ENCODE measurements at places on chromosomes 7 and 10.

DNA sequence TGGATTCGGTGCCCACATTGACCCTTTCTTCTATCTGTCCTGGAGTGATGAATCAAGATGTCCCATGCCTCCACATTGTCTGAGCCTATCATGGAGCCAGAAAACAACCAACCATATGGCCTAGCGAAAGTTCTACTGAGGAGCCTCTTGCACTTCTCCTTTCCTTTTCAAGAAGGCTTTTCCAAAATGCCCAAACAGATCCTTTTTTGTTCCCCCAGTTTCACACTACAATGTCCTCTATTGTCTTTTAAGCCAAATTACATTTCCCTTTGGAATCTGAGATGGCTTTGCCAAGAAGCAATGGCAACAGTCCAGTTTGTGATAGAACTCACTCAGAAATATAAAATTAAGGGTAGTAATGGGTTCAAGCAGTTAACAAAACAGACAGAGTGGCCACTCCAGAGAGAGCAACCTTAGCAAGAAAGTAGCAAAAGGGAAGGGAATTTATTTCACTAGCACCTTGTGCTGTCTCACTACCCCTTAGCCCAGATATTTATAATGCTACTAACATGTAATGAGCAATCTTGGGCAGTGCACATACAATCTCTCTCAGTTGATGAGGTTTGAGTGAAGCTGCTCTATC is 194.6 kb upstream of the PDE1C start:
- no peak for DNase-seq

DNA sequence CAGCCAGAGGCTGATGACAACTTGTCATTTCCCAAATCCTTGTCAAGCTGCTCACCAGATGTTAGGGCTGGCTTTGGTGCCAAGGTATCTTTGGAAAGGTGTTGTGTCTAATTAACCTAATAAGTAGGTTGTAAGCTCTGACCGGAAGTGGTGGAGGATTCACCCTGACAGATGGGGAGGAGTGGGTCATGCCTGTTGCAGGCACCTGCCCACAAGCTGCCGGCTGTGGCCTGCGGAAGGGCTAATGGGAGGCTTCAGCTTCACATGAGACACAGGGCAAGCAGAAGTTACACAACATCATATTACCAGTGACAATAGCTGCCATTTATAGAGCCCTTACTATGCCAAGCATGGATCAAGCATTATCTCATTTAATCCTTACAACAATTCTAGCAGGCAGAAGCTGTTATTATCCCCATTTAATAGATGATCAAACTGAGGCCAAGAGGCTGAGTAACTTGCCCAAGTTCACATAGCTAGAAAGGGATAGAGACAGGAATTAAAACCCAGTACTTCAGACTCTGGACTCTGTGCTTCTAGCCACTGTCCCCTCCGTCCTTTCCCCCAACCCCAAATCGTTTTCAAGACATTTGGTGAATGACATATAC is 63.1 kb upstream of the DUSP5 start:
- DNase-seq = no peak

DNA sequence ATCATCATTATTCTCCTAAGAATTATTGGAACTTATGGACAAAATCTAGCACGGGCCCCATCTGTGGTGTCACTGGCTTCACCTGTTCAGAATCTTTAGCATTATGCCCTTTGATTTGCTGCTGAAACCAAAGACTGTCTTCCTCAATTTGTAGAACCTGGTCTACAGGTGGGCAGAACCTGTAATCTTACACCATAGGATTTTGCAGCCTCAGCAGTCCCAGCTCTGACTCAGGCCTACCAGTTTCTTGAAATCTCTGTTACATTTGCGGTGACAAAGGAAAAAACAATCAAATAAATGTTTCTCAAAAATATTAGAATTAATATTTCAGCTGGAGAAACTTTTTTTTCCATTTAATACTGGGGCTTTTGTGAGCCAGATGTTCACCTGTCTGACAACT is 86.1 kb downstream of the EPDR1 start:
- DNase-seq = no peak

- DNase-seq = no peak
These were observed 3.6 kb downstream of the HELLS start for GRCh38 chr10:94549221-94549620.

- DNase-seq = peak; percentile 57
These were observed at the start of gene HTR7 for GRCh38 chr10:90857635-90858460. TSS of gene HTR7 (minus strand) at chr10:90858039. CDS start at chr10:90857671, 368 bp downstream.

- no peak for DNase-seq
These were observed 17.6 kb upstream of the MCM10 start for GRCh38 chr10:13143766-13144165.

DNA sequence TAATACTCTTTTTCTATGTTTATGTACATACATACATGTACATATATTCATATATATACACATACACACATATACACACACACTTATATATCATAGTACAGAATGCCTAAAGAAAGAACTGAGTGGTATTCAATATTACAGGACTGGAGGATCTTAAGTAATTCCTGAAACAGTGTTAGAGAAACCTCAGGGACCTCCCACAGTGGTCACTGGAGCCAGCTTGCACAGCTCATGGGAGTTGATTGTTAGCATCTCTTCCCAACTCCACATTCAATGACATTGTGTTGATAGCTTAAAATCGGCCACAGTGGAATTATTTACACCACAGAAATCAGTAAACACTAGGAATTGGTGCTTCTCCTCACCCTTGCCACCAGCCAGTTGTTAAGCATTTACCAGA is 6.0 kb downstream of the LRRC17 start:
- DNase-seq = no peak

DNA sequence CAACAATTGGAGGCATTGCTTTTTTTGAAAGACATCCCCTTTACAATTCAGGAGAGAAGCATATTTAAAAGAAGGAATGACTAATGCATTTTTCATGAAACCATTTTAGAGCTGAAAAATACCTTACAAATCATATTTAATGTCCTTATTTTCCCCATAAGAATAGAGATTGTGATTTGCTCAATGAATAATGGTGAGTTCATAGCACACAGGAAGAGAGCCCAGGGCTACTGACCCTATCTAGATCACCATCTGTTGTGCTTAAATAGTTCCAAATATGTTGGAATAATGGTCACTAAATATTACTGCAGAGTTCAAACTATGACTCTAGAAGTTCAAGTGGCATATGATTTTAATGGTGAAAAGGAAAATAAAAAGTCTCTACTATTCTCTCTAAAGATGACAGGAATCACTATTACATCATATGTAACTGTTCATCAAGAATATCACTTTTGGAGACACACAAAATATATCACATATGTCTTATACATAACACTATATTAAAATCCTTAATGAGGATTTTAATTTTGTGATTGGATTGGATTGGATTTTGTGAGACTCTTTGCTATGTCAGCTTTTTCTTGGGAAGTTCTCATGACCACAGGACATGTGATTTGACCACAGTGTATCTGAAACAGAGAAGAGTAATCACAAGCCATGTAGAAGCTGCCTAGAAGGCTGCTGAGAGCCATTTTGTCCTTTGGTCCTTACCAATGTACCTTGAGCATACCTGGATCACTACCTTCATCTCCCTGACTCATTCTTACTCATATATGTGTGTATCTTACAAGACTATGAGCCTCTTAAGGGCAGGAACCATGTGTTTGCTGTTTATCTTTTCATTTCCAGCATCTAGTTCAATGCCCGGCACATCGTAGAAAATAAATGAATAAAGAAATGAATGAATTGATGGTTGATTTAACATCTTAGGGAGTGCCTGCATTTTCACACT is 26.4 kb downstream of the SLC16A9 start:
- no peak for DNase-seq

- no peak for DNase-seq
These were observed 25.9 kb upstream of the MAT1A start for GRCh38 chr10:80315391-80315790.

GRCh38 chr10:132533571-132534260 is 3.9 kb upstream of the INPP5A start:
- no peak for DNase-seq

DNA sequence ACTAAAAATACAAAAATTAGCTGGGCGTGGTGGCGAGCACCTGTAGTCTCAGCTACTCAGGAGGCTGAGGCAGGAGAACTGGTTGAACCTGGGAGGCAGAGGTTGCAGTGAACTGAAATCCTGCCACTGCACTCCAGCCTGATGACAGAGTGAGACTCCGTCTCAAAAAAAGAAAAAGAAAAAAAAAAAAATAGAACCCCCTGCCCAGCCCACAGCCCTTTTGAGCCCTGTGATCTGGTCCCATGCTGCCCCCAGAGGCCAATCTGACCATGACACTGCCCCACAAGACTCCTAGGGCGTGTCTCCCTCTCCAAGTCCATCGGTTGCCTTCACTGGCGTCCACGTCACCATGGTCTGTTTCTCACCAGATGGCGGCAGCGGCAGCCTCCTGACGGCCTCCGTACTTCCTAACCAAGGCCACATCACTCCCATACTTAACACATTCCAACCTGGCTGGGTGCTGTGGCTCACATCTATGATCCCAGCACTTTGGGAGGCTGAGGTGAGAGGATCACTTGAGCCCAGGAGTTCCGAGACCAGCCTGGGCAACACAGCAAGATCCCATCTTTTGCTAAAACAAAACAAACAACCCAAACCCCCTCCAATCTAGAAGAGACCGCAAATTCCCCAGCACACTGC is 18.0 kb downstream of the STX1A start:
- DNase-seq = peak; percentile 81

DNA sequence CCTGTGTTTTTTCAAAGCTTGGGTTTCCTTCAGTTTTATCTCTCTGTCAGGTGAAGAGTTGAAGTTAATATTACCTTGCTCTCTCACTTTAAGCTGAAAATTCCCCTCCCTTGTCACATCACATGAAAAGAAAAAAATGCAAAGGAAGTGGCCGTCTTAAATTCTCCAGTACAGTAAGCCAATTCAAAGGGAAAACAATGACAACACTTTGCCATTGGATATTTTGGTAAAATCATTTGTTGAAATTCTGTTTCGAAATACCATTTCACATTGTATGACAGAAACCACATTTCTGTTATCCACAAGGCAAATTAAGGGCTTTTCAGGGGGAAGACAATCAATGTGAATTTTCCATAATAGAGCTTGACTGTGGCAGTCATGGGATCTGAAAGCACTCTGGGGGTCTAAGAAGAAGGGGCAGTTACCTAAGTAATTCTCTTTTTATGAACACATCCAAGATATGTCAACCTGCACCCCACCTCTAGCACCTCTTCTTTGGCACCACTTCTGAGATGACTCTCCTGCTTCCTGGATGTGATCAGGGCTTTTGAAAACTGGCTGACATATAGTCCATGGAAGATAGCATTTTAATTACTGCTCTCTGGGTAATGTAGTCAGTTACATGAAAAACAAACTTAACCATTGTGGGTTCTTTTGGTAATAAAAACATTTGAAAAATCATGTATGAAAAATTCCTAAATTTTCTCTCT is 63.8 kb downstream of the ENTPD1 start:
- DNase-seq = no peak

GRCh38 chr10:68878496-68878895 is 22.6 kb upstream of the DDX50 start:
- no peak for DNase-seq

DNA sequence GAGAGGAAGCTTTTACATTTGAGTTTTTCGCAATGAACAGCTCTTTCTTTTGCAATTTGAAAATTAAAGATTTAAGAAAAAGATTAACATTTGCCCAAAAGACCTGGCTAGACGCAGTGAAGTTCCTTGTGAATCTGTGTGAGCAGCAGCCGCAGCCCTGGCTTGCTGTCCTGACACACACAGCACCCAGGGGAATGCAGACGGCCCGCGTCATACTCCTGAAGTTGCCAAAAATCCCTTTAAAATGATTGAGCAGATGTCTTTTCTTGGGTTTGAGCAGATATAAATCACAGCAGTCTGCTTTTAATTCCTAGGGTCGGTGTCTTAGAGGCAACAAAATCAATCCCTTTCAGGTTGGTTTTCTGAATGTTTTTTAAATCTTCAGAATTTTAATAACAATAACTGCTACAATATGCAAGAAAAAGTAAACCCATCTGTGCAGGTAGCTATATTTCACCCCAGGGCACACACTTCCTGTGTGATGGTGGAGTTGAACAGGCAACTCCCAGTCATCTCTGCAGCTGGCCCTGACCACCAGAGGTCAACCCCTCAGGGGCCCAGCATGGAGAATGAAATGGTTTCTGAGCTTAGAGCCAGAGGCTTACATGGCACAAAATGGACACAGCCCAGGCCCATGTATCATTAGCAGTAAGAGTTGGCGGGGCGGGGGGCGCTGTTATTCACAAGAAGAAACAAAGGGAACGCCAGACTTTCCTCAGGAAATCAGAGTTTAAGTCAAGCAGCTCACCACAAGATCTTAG is 32.2 kb upstream of the TRIL start:
- DNase-seq = no peak

- DNase-seq = peak; percentile 60
These were observed at the start of gene DGKB for GRCh38 chr7:14902589-14903067. TSS of gene DGKB (minus strand) at chr7:14902751.

DNA sequence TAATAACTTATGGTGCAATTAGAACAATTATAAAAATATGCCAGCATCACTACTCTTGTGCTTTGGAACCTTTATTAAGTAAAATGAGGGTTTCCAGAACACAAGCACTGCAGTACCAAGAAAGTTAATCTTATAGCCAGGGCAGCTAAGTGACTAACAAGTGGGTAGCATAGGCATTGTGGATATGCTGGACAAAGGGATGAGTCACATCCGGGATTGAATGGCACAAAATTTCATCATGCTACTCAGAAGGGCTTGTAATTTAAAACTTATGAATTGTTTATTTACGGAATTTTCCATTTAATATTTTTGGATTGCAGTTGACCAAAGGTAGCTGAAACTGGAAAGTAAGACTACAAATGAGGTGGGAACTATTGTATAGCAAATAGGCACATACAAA is 250.6 kb downstream of the C7orf25 start:
- DNase-seq = peak; percentile 60

DNA sequence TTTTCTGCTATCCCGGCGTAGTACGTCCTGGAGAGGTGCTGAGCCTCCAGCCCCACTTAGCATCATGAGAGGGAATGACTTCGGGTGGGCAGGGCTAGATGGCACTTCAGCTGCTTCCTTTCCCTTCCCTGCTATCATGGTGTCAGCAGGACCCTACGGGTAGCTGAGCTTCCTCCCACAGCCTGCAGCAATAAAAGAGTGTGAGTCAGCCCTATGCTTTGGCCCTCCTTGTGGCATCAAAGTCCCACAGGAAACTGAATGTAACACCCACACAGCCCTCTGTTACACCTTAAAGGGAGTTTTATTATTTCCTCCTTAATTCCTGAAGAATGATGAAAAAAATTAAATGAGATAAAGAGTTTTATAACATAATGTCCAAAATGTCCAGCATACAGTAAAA is 458.1 kb downstream of the RPS24 start:
- DNase-seq = peak; percentile 41

- no peak for DNase-seq
These were observed 29.8 kb downstream of the RSU1 start for GRCh38 chr10:16787361-16787791.

- DNase-seq = no peak
These were observed 269.9 kb upstream of the PITRM1 start for GRCh38 chr10:3442451-3442990.

Measured in AG08395 (cell line).